ENCODE measurements at places on chromosomes 5 and 9. TPM values are rescaled to one million over a fixed set of nuclear protein-coding genes. Genes with fewer than 3 reads are reported as not detected.
A peak's percentile ranks its signal among the peaks of the same experiment; 100 is the strongest.

DNA sequence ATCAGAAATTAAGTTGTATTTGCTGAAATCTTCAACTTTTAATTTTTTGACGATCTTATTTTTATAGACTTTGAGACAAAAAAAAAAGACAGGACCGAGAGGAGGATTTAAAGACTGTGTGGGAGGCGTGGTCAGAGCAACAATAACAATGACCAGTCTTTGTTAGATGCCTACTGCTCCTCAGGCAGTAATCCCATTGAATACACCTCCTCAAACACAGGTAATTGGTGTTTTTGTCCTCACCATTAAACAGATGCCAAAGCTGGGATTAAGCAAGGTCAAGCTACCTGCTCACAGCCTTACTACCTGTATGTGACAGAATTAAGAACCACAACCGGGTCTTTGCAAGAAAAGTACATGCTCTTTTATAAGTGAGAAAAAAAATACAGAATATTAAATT lies 233.3 kb upstream of the GRAMD2B start:
- no peaks in the 10 kb centered on the region for H3K36me3 ChIP-seq
- no peaks in the 10 kb centered on the region for H3K27me3 ChIP-seq
- H3K27ac ChIP-seq, result no peak overlapping the region
- H3K4me3 ChIP-seq, result no peak overlapping the region

- no peak overlapping the region for H3K4me3 ChIP-seq
- no peaks in the 10 kb centered on the region for H3K27me3 ChIP-seq
- no peak for DNase-seq
- no peaks in the 10 kb centered on the region for H3K36me3 ChIP-seq
- H3K4me1 ChIP-seq, result peaks cover 7% of the 10 kb centered on the region
Measured at GRCh38 chr9:13378154-13378553, 98.7 kb upstream of the MPDZ start.

DNA sequence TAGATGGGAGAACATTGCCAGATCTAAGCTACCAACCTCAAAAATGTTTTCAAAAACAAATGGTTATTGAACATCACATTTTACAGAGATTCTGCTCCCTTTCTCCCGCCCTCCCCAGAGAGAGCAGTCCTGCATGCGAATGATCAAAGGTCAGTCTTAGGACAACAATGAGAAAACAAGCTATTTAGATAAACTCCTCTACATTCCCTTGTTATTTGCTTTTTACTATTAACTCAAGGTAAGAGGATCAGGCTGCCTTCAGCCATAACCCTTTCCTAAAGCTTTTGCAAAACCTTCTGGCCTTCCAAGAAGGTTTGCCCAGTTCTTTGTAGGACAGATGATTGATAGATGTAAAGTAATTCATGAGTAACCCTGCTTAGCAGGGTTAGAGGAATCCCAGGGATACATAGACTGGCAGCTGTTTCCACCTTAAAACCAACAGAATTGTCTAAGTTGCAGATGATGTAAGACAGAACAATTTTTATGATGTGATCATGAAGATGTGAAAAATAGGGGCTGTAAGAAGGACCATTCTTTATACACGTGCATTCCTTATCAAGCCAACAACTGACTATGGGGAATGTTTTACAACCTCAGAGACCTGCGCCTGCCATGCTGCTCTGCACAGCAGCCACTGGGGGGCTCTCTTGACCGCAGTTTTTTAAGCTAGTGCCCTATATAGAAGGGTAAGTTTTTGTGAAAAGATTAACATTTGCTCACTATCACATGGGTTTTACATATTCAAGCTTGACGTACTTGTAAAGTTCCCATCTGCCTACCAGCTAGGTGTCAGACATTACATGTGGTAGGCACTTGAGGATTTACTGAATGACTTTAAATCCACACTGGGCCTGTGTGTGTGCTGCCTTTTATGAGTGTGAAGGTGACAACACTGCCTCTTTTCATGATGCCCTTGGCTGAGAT lies 2.3 kb upstream of the ZNF782 start:
- no peak overlapping the region for H3K27ac ChIP-seq
- no peaks in the 10 kb centered on the region for H3K36me3 ChIP-seq
- H3K4me1 ChIP-seq, result peaks cover 24% of the 10 kb centered on the region
- H3K4me3 ChIP-seq, result no peak overlapping the region

DNA sequence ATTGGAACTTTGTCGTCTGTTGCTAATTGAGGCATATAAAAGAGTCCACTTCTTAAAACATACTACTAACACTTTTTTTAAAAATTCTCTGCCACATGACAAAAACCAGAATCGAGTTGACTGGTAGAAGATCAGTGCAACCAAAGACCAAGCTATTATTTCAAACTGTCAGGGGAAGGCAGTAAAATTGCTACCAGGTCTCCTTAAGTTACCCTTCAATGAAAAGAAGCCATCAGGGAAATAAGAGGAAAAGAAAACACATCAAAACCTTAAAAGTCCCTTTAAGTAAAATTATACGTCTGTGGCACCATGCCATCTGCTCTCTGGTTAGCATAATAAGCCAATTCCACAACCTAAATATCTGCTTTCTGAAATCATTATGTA lies 9.6 kb downstream of the ZNF608 start:
- no peaks in the 10 kb centered on the region for H3K27me3 ChIP-seq
- no peak for DNase-seq
- H3K4me3 ChIP-seq, result no peak overlapping the region
- peak overlapping the region; percentile 58 for H3K27ac ChIP-seq
- no peaks in the 10 kb centered on the region for H3K36me3 ChIP-seq

GRCh38 chr5:170132269-170132975 lies 26.7 kb downstream of the FOXI1 start:
- H3K36me3 ChIP-seq, result no peaks in the 10 kb centered on the region
- H3K27ac ChIP-seq, result no peak overlapping the region
- no peaks in the 10 kb centered on the region for H3K27me3 ChIP-seq
- no peak overlapping the region for H3K4me3 ChIP-seq
- no peak for DNase-seq

DNA sequence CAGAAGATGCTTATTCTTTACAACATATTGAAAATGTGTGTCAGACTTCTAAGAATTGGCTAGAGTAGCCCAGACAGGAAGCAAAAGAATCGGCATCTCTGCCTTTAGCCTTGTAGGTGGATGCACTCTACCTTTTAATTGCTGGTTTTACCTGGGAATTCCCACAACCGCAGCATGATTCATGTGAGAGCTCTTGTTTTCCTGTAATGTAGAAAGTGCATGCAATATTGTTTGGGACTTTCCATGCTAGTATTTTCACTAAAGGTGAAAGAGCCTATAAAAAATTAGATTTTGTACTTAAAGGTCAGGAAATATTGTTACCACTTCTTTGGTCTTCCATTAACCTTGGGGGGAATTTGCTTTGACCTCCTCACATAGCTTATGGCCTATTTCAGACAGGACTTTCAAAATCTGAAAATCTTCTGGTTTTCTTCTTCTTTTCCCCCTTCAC lies 89.8 kb downstream of the NTRK2 start:
- DNase-seq, result no peak
- no peaks in the 10 kb centered on the region for H3K27me3 ChIP-seq
- no peaks in the 10 kb centered on the region for H3K4me1 ChIP-seq
- no peak overlapping the region for H3K27ac ChIP-seq

GRCh38 chr5:40446910-40447309 lies 232.8 kb upstream of the PTGER4 start:
- H3K27ac ChIP-seq, result no peak overlapping the region
- H3K4me1 ChIP-seq, result no peaks in the 10 kb centered on the region
- no peaks in the 10 kb centered on the region for H3K27me3 ChIP-seq
- DNase-seq, result no peak
- H3K36me3 ChIP-seq, result no peaks in the 10 kb centered on the region

DNA sequence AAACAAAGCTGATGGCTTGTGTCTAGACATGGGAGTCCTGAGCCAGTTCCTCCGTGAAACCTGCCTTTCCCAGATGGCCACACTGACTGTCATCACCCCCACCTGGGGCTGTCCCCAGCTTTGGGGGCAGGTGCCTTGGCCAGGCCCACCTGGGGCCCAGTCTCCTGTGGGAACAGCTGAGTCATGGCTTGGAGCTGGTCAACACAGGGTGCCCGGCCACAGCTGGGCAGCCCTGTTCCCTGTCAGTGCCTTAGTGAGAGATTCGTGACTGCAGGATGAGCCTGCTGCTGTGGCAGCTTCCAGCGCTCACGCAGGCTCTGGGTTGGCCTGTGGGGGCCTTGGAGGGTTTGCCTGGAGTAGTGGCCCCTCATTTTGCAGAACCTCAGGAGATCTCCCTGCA lies 56.5 kb downstream of the COL5A1 start:
- no peaks in the 10 kb centered on the region for H3K27me3 ChIP-seq
- peak overlapping the region; percentile 14 for H3K27ac ChIP-seq
- H3K4me3 ChIP-seq, result no peak overlapping the region
- no peak for DNase-seq
- peaks cover 20% of the 10 kb centered on the region for H3K36me3 ChIP-seq
- peaks cover 44% of the 10 kb centered on the region for H3K4me1 ChIP-seq

- no peak for DNase-seq
- H3K36me3 ChIP-seq, result no peaks in the 10 kb centered on the region
- H3K4me3 ChIP-seq, result no peak overlapping the region
Measured at GRCh38 chr5:24232929-24233498, 411.8 kb downstream of the CDH10 start.

- H3K27ac ChIP-seq, result peak overlapping the region; percentile 49
- H3K4me3 ChIP-seq, result no peak overlapping the region
- DNase-seq, result no peak
- no peaks in the 10 kb centered on the region for H3K36me3 ChIP-seq
- H3K4me1 ChIP-seq, result peaks cover 45% of the 10 kb centered on the region
- H3K27me3 ChIP-seq, result no peaks in the 10 kb centered on the region
Measured at GRCh38 chr5:171521219-171521633, 101.8 kb downstream of the FGF18 start.

GRCh38 chr5:90528601-90529193 lies 687 bp downstream of the LYSMD3 start:
- peak overlapping the region; percentile 91 for H3K27ac ChIP-seq
- DNase-seq, result no peak
- H3K27me3 ChIP-seq, result no peaks in the 10 kb centered on the region
- H3K36me3 ChIP-seq, result no peaks in the 10 kb centered on the region
- H3K4me3 ChIP-seq, result peak overlapping the region; percentile 70

- no peaks in the 10 kb centered on the region for H3K36me3 ChIP-seq
- H3K4me3 ChIP-seq, result no peak overlapping the region
- peak; percentile 92 for DNase-seq
- no peaks in the 10 kb centered on the region for H3K27me3 ChIP-seq
- H3K4me1 ChIP-seq, result peaks cover 27% of the 10 kb centered on the region
- peak overlapping the region; percentile 83 for H3K27ac ChIP-seq
Measured at GRCh38 chr5:139635606-139636206, 12.4 kb upstream of the CXXC5 start.

The NIPAL4 gene
- 5.1 TPM for total RNA-seq

The LCN15 gene
- total RNA-seq, result not detected

The HBEGF gene
- 10.0 TPM for total RNA-seq

The PCDHA12 gene
- total RNA-seq, result not detected

The QRFP gene
- total RNA-seq, result not detected

The CCDC107 gene
- 112 TPM for total RNA-seq

The CDO1 gene
- total RNA-seq, result 21.4 TPM

The OMD gene
- total RNA-seq, result 16.3 TPM

The KIF24 gene
- 0.28 TPM for total RNA-seq

The PCDHGB2 gene
- total RNA-seq, result 12.9 TPM

The CDX1 gene
- total RNA-seq, result 1.4 TPM

The GFPT2 gene
- 16.1 TPM for total RNA-seq

The SHOC1 gene
- not detected for total RNA-seq

All from sigmoid colon (tissue), 7 donors.